ENCODE measurements at places on chromosomes 3 and 15. TPM values are rescaled to one million over a fixed set of nuclear protein-coding genes. Genes with fewer than 3 reads are reported as not detected.

ETFA gene
- 64.6 TPM for polyA plus RNA-seq

PTPRG gene
- polyA plus RNA-seq = 13.3 TPM

CCDC191 gene
- polyA plus RNA-seq = 0.74 TPM

LRRC15 gene
- 0.01 TPM for polyA plus RNA-seq

DGKG gene
- polyA plus RNA-seq = 0.39 TPM

ROBO1 gene
- 5.8 TPM for polyA plus RNA-seq

OSTN gene
- not detected for polyA plus RNA-seq

IMPG2 gene
- 0.03 TPM for polyA plus RNA-seq

FAM219B gene
- 20.3 TPM for polyA plus RNA-seq

UBE2Q2 gene
- polyA plus RNA-seq = 16.9 TPM

SLC22A13 gene
- polyA plus RNA-seq = 0.06 TPM

TTC21A gene
- 2.1 TPM for polyA plus RNA-seq

All from adipose tissue (tissue), 3 donors.